Nucleus accumbens (tissue), 56 donors: ENCODE measurements at places on chromosomes 4 and X.

- DNase-seq: no peak
Observed at GRCh38 chrX:112910418-112910817, 69.8 kb upstream of the AMOT start.

GRCh38 chrX:53039236-53039635, 9.4 kb upstream of the GPR173 start:
- no peak for DNase-seq

DNA sequence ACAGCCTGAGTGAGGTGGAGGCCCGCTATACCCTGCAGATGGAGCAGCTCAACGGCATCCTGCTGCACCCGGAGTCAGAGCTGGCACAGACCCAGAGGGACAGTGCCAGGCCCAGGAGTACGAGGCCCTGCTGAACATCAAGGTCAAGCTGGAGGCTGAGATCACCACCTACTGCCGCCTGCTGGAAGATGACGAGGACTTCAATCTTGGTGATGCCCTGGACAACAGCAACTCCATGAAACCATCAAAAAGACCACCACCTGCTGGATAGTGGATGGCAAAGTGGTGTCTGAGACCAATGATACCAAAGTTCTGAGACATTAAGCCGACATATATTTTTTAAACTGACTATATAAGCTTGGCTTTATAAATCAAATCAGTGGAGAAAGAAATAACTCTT, 73.3 kb upstream of the HHIP start:
- no peak for DNase-seq

DNA sequence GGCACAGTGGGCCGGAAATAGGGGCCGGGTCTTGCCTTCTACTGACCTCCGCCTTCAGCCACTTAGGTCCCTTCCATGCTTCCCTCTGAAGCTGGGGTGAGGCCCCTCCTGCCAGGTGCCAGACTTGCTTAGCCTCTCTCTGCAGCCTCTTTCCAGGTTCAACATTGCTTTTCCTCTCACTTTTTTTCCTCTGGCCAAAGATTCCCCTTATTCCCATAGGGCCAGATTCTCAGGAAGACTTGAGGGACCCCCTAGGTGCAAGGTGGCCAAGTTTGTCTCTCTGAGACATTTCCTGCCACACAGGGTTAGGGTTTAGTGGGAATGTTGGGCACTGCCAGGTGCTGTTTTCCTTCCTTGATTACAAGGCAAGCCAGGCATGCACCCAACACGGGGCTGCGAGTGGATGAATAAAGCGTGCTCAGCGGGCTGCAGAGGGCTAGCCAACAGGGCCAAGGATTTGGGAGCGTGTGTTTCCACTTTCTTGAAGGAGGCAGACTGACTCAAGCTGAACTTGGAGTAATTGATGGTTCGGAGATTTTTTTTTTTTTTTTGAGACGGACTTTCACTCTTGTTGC, 7.6 kb upstream of the GJB1 start:
- DNase-seq: no peak

- DNase-seq: no peak
Observed at GRCh38 chr4:108889696-108890483, 127.0 kb upstream of the ETNPPL start.

DNA sequence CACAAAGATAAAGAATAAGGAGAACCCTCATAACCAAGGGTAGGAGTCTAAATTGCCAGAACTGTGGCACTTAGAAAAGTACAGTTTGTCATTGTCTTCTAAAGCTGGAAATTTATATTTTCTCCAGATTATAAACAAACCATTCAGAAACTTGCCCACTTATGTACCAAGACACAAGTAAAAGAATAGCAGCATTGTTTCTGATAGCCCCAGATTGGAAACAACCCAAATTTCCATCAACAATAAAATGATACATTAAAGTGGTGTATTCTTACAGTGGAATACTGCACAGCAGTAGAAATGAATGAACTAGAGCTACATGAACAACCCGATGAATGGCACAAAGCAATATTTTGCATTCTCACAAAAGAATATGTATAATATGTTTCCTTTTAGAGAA, 63.1 kb upstream of the PDHA1 start:
- no peak for DNase-seq

- DNase-seq: no peak
Observed at GRCh38 chrX:84248226-84248625, 60.2 kb upstream of the RPS6KA6 start.

- no peak for DNase-seq
Observed at GRCh38 chrX:34638116-34638515, 19.0 kb downstream of the TMEM47 start.

DNA sequence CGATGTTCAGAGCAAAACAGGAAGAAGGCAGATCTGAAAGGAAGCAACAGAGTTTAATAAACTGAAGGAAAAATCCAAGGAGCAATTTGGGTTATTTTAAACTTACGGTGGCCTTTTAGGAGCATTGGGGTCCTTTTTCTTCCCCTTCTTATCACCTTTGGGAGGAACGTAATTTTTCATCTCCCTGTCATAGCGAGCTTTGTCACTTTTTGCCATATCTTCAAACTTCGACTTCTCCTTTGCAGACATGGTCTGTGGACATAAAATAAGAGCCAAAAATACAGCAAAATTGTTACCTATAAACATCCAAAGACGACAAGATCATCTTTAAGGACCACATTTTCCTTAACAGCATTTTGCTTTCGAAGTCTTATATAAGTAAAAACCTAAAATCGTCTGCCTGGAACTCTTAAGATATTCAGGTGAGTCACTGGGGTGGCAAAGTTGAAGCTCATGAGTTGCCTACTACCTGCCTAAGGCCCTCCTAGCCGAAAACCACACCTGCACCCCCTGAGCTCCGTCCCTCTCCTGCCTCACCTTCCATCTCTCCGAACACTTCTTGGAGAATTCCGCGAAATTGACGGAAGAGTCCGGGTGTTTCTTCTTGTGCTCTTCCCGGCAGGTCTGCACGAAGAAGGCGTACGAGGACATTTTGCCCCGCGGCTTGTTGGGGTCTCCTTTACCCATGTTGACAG, 1.0 kb downstream of the HMGB2 start:
- no peak for DNase-seq

GRCh38 chr4:114087596-114088230, 108.3 kb upstream of the ARSJ start:
- no peak for DNase-seq

DNA sequence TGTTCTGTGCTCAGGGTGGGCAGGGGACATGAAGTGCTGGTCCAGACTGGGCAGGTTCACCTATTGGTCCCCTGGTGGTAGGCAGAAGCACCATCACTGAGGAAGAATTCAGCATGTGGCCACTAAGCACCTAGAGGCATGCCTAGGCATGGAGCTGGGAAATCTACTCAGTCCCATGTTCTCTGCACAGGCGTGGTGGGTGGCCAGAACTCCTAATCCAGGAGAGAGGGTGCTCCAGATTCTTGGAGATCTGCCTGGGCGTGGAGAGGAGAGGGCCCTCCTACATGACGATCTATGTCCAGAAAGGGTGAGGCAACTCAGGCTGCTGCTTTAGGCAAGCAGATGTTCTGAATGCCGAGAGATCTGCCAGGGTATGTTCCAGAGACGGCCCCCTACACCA, 44.6 kb upstream of the MAGEC2 start:
- DNase-seq: no peak

DNA sequence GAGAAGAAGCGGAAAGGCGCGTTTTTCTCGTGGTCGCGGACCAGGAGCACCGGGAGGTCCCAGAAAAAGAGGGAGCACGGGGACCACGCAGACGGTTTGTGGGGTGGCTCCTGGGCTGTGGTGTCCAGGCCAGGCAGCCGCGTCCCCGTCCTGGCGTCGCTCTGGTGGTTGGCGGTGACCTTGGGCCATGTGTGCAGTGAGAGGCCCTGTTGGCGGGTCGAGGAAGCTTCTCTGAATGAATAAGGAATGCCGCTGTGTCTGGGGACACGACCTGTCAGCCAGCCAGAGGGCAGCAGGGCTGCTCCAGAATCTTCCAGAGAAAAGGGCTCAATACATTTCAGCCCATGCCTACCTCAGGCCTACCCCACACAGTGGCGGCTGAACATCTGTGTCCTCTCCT, 24.3 kb upstream of the HGFAC start:
- DNase-seq: no peak

- DNase-seq: no peak
Observed at GRCh38 chr4:67201334-67201733, 344.0 kb downstream of the CENPC start.

GRCh38 chr4:4410271-4410670, 23.4 kb downstream of the NSG1 start:
- no peak for DNase-seq

- DNase-seq: no peak
Observed at GRCh38 chrX:71541210-71542022, 8.5 kb downstream of the OGT start.

DNA sequence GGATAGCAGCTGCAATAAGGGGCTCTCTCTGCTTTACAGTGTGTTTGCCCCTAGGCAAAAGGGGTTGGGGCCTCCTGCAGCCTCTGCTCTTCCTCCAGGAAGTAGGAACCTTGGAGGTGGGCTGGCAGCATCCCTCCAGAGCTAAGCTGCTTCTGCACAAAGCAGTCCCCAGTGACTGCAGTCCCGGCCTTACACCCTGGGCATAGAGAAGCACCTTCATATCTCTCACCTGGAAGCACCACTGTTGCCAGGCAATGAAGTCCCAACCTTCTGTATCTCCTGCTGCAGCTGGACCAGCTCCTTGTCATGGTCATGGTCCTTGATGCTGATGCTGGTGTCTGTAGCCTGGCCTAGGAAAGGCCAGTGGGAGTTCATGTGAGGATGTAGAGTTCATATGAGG, 171.1 kb upstream of the TET2 start:
- DNase-seq: no peak

- DNase-seq: no peak
Observed at GRCh38 chr4:188218392-188218791, 79.2 kb downstream of the TRIML1 start.

- no peak for DNase-seq
Observed at GRCh38 chr4:52716364-52717151, 34.7 kb downstream of the ERVMER34-1 start.

DNA sequence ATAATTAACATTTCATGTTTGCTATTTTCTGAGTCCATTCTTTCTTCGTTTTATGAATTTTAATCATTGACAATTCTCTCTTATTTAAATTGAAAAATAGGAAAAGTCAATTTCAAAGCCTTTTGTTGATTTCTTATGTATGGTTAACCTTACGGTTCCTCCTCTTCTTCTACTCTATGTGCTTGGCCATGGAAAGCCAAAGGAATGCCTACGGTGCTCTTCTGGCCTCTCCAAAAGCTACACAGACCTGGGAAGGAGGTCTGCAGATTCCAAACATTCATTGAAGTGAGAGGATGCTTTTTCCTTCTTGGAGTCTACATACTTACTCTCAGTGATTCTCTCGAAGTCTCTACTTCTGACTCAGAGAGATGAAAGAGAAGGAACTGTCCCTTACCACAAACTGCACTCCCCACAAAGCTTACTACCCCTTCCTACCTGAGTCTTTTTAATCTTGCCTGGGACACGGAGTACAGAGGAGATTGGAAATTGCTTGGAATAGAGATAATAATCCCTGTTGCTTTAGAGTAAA, 863.1 kb upstream of the FTHL17 start:
- no peak for DNase-seq

- DNase-seq: no peak
Observed at GRCh38 chrX:134294548-134294947, 57.6 kb downstream of the CCDC160 start.

GRCh38 chr4:168643111-168643795, 146.4 kb downstream of the PALLD start:
- no peak for DNase-seq

DNA sequence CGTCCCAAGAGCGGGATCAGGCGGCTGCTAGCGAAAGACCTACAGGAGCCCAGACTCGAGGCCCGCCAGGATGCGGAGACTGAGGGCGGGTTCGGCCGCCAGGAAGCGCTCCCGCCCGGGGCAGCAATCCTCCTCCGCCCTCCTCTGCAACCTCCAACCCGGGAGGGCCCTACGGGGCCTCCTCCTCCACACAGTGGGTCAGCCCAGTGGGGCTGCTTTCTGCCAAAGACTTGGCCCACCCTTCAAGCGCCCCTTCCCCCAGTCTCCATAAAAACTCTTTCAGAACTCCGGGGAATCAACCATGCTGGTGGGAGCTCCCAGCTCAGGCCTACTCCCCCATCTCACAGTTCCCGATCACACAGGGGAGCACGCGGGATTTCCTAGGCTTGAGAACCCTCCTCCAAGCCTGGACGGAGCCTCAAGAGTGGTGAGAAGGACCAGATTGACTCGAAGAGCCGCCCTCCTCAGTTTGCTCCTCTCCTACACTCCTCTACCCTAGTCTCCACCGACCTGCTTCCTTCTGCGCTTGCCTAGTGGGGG, 77.5 kb downstream of the RLIM start:
- no peak for DNase-seq

- no peak for DNase-seq
Observed at GRCh38 chrX:55867181-55867651, 149.7 kb downstream of the RRAGB start.

GRCh38 chrX:10755439-10756334, 135.3 kb upstream of the MID1 start:
- no peak for DNase-seq

DNA sequence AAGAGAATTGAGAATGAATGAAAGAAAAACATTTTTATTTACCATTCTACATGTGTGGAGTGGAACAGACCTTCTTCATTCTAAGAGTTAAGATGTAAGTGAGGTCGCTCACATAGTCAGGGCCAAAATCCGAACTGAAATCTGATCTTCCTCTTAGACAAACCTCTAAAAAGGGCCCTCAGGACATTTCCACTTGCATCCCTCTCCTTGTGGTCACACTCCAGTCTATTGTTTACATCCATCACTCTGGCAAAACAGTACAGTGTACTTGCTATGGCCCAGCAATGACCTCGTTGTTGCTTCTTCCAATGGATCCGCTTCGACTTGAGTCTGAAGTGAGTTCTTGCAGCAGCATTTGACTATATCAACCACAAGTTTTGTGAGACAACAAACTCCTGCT, 54.2 kb downstream of the MOSPD2 start:
- DNase-seq: no peak

- DNase-seq: no peak
Observed at GRCh38 chrX:110321670-110322069, 3.8 kb upstream of the AMMECR1 start.

DNA sequence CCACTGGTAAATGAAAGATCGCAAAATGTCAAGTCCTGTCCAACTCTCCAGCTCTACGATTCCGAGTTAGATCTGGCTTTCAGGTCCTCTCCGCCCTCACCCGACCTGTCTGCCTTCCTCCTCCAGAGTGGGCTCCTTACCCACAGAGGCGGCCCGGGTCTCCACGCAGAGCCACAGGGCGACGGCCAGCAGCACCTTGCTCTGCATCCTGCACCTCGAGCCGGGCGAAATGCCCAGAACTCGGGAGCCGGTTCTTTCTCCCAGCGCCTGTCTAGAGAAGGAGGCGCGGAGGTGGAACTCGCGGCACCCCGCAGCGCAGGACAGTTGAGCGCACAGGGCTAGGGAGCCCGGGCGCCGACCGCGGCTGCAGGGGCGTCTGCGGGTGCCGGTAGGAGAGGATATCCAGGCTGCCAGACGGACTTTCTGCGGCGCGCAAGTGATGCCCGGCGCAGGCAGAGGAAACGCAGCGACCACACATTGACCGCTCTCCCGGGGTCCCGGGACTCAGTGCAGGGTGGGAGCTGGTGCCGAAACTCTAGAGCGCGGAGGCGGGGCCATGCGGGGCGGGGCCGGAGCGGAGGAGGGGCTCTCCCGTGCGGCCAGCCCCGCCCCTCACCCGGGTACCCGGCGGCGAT, at the start of gene KDR:
TSS of gene KDR (minus strand) at position 509 of the 635 bp plus-strand sequence. CDS start at position 207, 302 bp downstream.
- no peak for DNase-seq
